ENCODE measurements at places on chromosomes 12 and 14. TPM values are rescaled to one million over a fixed set of nuclear protein-coding genes. Genes with fewer than 3 reads are reported as not detected.
A peak's percentile ranks its signal among the peaks of the same experiment; 100 is the strongest.

Gene SAMD15
- 1.1 TPM for total RNA-seq

Gene PRPH
- 0.83 TPM for total RNA-seq

Gene OR10G2
- total RNA-seq: not detected

Gene KRT3
- total RNA-seq: not detected

Gene SPTSSA
- total RNA-seq: 10.2 TPM

Gene GUCY2C
- total RNA-seq: not detected

Gene IRF2BPL
- 47.7 TPM for total RNA-seq

Gene BHLHE41
- 25.8 TPM for total RNA-seq

DNA sequence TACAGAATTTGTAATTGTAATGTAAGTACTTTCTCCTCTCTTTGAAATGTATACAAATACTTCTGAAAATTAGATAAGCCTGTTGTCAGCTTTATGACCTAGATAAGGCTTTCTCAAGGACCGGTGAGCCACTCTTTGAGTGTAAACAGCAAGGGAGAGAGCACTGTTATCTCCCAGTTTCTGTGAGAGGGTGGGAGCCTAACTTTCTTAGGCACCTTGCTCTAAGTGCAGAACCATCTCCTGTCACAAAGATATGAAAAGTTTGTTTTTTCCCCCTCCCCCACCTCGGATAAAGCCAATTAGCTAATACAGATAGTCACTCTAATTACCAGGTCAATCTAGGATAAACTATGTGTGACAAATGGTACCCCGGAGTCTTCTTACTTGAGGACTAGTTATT is 35.8 kb downstream of the CAPS2 start:
- no peak for DNase-seq

GRCh38 chr14:93917141-93917540 is 10.0 kb upstream of the FAM181A start:
- no peak for DNase-seq

DNA sequence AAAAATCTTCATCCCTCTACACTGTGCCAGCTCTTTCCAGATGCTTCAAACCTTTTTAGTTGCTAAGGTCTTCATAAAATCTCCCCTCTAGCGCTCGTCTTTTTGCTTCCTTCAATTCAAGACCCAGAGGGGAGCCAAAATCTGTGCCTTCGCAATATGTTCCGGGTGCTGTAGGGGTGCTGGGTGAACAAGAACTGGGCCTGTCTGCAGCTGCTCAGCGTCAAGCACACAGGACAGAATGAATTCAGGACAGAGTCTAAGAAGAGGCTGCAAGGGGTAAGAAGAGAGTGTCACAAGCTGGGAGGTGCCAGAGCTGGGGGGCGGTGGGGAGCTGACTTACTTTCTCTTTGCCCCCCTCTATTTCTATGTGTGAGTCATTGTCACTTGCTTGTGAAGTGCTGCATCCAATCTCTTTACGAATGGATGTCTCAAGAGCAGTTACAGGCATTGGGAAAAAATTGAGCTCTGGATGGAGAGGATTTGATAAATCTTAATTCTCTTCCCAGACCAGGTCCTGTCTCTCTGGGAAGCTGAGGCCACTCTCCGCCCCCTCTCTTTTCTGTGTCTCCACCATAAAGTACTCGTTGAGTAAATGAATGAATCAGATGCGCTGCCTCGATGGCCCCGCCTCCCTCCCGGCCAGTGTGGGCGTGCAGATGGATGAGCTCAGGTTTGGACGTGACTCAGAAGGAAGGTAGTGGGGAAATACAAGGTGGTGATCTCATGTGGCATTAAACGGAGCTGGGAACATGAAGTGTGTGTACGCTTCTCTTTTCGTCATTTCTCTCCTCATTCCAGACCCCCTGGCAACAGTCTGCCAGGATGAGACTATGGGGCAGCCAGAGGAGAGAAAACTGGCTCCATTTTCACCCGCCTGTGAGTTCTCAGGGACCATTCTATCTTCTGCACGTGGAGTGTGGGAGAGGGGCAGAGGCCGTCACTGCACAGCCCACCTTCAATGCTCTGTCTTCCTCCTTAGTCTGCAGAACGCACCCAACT is 91.3 kb downstream of the TSPAN9 start:
- no peak for DNase-seq

DNA sequence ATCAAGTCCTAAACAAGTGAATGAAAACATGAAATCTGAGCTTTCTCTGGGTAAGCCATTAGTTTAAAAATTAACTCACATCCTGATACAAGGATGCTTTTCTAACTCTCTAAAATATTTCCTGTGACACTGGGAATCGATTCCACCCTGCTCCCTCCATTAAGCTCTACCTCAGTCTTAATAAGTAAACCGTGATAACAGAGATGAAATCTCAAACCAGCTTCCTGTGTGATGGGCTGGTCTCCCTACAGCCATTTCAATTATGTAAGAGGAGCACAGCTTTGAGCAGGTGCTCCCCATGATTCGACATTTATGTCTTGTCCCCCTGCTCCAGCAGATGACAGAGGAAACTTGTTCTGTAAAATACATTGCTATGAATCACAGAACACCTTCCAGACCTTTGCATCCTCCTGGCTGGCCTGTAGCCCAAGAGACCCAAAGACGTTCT is 59.0 kb downstream of the GAS2L3 start:
- DNase-seq: no peak

GRCh38 chr14:55500219-55500701 is 59.8 kb upstream of the TBPL2 start:
- no peak for DNase-seq

DNA sequence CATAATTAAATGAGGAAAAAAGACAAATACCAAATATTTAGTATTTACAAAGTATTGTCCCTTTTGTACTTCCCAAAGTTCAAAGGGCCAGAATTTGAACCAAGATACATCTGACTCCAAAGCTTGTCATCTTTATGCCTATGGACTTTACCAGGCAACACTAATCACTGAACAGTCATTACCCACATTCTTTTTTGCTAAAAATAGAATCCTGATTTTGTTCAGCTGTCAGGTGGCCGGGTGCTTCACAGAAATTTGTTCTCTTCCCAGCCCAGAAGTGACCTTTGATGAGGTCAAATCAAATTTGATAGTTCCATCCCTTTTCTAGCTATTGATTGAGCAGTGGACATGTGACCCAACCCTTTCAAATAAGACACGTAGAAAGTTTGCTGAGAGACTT is 121.6 kb downstream of the LLPH start:
- DNase-seq: no peak

GRCh38 chr14:68225321-68225720 is 405.7 kb downstream of the RAD51B start:
- no peak for DNase-seq

- no peak for DNase-seq
Observed at GRCh38 chr12:95497031-95497430, 23.1 kb downstream of the METAP2 start.

DNA sequence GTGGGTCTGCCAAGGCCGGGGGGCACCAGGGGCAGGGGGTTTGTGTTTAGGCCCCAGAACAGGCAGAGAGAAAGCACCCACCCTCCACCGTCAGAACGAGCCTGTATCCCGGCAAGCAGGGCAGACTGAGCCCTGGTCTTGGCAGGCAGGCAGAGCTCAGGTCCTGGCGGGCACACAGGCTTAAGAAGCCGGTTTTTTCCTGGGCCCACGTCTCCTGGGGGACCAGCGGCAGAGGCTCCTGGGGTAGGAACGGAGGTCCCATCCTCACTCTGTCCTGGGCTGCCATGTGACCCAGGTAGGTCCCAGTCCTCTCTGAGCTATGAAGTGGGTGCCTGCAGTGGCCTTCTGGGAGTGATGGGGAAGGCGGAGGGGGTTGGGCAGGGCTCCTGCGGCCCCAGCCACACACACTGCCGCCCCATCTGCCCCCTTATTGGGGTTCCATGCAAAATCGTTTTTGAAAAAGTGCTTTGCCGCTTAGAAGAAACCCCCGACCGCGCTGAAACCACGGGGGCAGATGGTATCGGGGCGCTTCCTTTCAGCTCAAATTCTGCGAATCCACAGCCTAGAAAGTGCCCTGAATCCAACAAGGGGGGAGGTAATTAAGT is 24.2 kb downstream of the SH2B3 start:
- no peak for DNase-seq

- DNase-seq: no peak
Observed at GRCh38 chr12:88897723-88898122, 317.5 kb upstream of the KITLG start.

DNA sequence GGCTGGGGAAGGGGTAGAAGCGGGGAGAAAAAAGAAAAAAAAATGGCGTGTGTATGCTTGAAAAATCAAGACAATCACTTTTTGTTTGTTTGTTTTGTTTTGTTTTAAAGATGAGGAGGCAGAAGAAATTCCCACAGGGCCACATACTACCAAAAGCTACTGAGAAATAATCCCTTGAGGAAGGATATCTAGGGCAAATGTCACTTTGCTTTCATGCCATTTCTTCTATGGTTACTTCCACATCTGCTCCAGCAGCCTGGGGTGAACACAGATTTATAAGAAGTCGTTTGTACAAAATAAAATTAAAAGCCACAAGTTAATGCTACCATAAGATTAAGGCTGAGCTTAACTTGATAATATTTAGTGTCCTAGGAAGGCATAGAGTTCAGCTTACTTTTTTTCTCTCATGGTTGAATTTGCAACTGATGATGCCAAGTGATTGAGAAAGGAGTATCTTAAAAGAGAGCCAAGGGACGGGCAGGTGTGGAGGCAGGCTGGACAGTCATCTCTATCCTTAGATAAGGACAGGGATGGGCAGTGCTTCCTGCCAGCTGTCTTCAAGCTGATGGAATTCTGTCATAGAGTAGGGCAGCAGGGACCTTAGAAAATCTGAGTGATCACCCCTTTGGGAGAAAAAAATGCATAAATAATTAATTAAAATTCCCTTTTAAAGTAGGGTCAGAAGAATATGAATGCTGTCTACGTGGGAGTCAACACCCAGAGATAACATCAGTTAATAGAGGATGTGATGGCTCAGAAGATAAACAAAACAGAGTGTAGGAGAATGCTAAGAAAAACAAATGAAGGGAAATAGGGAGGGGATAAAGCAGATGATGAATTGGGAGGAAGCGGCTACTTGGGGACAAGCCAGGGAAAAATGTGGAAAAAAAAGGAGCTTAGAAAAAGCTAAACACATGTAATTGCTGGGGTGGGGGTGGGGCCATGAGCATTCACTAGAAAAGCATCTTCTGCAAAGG is 57.1 kb downstream of the DYRK2 start:
- DNase-seq: no peak

GRCh38 chr12:116135209-116135930 is 142.1 kb downstream of the MED13L start:
- DNase-seq: no peak

- DNase-seq: peak; percentile 43
Observed at GRCh38 chr14:74919421-74920165, 3.5 kb downstream of the RPS6KL1 start.

DNA sequence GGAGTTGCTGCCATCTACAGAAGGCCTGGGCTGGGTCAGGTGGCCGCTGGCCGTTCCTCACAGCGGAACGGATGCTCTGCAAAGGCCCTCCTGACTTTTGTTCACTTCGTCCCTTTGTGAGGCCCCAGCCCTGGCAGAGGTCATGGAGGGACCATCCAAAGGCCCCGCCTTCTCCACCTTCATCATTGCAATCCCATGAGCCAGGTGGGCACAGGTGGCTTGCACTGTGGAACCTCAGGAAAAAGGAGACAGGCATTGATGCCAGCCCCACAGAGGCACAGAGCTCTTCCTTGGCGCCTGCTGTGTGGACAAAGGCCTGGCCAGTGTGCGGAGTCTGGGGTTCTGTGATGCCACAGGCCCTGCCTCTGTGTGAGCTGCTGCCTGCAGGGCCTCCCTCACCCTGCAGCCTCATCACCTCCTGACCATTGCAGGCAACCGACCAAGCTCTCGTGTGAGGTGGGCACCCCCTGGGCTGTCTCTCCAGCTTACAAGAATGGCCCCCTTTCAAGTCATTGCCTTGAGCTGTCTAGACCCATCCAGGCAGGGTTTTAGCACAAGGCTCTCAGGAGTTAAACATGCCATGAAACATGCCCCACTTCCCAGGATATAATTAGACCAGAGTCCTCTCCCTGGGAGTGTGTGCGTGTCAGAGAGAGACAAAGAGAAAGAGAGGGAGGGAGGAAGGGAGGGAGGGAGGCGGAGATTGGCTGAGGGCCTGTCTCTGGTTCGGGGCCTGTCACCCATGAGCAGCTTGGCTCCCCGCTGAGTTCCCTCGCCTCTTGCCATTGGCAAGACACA is 19.3 kb downstream of the NFKBIA start:
- no peak for DNase-seq

- no peak for DNase-seq
Observed at GRCh38 chr14:90700933-90701776, 115.1 kb downstream of the TTC7B start.

GRCh38 chr12:88985631-88986030 is 366.7 kb downstream of the DUSP6 start:
- DNase-seq: no peak

DNA sequence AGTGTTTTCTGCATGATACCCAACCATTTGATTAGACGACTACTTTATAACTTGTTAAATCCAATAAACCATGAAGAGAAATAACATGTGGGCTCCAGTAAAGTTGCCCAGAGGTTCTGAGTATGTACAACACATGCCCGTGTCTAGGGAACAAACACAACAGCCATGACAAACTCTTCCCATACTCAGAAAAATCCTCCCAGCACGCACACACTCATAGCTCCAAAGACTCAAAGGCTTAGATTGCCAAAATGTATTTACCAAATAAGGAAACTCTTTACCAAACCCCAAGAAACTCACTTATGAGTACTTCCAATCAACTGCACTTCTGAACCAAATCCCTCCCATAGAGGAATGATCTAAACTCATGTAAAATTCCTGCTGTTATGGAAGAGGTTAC is 17.3 kb downstream of the SART3 start:
- DNase-seq: no peak

DNA sequence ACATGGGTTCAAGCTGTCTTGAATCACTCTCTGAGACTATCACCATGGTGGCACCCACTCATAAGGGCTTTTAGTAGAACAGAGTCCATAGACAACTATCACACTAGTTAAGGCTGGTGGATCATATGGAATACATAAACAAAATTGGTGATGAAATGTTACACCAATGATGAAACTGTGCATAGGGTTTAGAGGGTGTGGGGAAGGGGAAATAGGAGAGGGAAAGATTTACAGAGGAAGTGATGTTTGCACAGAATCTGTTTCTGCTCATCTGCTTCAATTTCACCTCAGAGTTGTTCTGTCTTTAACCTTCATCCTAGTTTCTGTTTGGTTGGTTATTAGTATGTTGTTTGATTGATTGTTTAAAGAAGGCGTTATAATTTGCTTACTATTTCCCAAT is 2.4 kb upstream of the RXYLT1 start:
- no peak for DNase-seq

DNA sequence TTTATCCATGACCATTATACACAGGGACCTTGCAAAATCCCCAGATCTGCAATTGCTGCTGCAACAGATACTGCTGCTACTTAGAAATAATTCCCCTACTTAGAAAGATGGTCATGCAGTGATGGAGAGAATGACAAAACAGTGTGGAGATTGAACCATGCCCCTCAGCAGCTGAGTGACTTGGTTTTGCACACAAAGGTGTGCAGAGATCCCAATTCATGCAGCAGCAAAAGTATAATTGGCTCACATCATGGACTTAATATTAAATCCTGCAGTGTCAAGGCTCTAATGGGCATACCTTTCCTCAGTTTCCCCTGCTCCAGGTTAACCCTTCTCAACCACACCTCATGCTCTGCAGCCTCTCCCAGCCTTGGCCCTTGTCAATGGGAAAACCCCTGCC is 3.0 kb upstream of the KRT78 start:
- no peak for DNase-seq

- no peak for DNase-seq
Observed at GRCh38 chr12:7046383-7047105, 14.0 kb upstream of the C1S start.
